Fibroblast of gingiva (primary cell): ENCODE measurements at places on chromosomes 16 and 17.

- no peak for DNase-seq
These were observed 135.7 kb downstream of the PRKCA start for GRCh38 chr17:66438101-66438500.

DNA sequence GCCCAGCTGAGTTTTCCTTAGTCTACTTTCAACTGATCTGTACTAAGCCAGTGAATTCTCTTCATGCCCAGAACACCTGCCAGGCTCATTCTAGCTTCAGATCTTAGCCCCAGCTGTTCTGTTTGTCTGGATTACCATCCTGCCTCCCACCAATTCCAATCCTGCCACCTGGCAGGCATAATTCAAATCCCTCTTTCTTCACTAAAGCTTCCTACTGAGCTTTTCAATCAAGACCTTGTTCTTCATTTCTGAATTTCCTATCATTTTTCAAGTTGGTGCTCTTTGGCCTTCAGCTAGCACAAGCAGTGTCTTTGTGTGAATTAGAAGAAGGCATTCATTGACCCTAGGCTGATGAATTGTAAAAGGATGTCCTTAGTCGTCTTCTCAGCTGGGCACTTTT is 357.6 kb downstream of the UTP18 start:
- DNase-seq = no peak

DNA sequence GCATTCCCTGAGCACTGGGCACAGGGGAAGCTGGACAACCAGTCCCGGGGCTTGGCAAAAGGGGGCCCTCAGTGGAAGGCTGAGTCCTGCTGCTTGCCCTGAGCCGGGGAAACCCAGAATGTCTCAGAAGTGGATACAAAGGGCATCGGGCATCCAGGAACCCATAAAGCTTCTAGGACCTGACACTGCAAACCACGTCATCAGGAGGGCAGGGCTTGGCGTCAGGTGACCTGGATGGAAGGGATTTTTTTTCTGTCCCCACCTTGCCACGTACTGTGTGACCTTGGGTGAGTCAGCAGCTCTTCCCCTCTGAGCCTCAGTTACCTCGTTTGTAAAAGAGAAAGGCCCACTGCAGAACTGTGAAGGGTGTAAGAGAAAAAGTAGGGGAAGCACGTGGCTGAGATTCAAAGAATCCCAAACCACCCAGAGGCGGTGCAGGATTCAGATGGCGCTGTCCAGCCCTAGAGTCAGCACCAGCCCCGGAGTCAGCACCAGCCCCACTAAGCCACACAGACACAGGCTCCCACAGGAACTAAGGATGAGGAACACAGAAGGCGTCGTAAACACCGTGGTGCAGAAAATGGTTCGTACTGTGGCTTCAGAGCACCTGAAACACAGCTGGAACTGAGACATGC is 53.7 kb downstream of the C16orf95 start:
- no peak for DNase-seq

- peak; percentile 47 for DNase-seq
These were observed 690 bp downstream of the PITPNC1 start for GRCh38 chr17:67377488-67378453.

DNA sequence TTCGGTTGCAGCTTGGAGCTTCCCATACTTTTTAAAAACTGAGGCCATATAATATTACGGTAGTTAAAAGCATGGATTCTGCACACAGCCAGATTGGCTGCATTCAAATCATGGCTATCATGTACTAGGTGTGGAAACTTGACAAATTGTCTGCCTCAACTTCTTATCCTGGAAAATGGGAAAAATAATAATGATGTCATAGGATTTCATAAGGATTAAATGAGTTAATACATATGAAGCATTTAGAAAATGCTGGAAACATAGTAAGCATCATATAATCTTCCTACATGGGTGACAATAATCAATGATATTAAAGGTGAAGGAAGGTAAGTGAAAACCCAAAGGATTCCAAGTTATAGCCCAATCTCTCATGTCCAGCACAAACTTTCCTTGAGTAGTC is 588.5 kb upstream of the HSBP1 start:
- no peak for DNase-seq

GRCh38 chr16:55948230-55948629 is 73.1 kb upstream of the CES5A start:
- no peak for DNase-seq

DNA sequence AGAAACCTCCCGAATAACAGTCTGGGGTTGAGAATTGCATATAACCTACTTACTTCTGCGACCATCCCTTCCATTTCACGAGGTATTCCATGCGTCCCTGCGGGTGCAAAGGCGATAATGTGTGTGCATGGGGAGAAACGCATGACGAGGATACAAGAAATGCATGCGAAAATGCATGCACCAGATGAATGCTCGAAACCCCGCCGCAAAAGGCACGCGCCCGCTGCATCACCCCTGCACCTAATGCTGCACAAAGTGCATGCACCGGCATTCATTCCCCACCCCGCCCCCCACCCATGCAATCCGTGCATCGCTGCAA is 474 bp downstream of the CBX8 start:
- DNase-seq = no peak

DNA sequence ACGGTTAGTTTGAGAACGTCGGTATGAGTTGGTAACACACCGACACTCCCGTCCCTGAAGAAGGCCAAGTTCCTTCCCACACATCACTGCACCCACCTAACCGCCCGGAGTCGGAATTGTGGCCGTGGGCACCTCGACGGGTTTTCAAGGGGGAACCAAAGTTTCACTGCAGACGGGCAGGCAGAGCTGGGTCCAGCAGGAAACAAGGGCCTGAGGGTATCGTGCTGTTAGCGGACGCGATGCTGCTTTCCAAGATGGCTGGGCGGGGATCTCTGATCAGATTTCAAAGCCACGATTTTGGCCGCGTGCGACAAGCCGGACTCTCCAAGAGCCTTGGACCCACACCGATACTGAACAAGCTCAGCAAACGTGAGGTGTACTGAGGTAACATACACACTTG is 82.3 kb upstream of the DOC2B start:
- DNase-seq = no peak

- peak; percentile 2 for DNase-seq
These were observed 702 bp downstream of the NUDT21 start for GRCh38 chr16:56450275-56450985.

GRCh38 chr17:61135782-61136181 is 263.9 kb upstream of the TBX2 start:
- no peak for DNase-seq

DNA sequence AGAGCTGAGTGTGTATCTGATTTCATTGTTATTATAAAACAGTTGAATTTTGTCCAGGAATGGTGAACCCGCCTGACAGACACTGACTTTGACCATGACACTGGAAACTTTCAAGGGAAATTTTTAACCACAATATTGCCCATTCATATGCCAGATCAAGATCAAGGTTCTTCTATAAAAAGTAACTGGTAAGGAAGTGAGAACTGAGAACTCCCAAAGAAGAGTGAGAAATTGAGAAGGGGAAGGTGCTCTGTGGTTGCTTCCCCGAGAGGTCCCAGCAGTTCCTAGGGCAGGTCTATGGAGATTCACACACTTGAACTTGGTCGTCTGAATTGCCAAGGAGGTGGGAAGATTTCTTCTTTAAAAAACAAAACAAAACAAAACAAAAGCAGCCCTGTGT is 27.3 kb downstream of the SLC6A4 start:
- DNase-seq = no peak

DNA sequence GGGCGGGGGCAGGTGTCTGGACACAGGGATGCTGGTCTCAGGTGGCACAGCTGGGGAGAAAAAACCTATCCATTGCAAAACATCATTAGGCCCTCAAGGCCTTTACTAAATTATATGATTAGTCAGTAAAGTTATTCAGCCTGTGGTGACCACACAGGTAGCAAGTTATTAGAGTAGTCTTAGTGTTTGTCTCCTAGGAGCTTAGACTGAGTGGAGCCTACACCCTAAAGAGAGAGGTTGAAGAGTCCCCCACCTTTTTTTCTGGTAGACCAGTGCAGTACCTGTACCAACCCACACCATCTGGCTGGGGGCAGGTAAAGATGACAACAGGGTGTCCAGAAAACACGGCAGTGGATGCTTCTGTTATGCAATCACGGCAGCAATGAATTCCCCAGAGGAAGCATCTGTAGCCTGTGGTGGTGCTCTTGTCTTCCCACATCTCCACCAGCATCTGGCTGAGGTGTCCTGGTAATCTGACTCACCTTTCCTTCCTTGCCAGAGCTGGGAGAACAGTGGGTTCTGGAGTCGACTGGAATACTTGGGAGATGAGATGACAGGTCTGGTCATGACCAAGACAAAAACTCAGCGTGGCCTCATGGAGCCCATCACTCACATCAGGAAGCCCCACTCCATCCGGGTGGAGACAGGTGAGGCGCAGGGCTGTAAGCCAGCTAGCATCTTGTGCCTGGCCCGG is 11.0 kb downstream of the MYCBPAP start:
- DNase-seq = no peak
